ENCODE measurements at places on chromosomes 5 and 9.

DNA sequence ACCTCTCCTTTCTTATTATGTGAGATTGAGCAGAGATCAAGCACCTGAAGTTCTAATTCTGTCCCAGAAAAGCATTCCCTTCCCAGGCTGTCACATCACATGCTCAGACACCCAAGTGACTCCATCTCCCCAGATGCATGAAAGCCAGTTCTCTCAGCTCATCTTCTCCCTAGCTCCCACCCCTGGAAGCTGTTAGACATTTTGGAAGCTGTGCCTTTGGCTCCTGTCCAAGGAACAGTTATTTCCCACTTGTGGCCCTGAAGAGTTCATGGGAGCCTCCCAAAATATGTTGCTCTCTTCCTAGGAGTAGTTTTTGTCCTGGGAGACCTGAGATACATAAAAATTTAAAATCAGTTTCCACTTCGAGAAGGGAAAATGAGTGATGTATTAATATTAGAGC lies 161.4 kb upstream of the GAS1 start:
- no peak for DNase-seq

- no peak for DNase-seq
These were observed 48.4 kb downstream of the ZNF608 start for GRCh38 chr5:124697933-124698591.

GRCh38 chr5:138950421-138951031 lies 75.4 kb upstream of the LRRTM2 start:
- no peak for DNase-seq

DNA sequence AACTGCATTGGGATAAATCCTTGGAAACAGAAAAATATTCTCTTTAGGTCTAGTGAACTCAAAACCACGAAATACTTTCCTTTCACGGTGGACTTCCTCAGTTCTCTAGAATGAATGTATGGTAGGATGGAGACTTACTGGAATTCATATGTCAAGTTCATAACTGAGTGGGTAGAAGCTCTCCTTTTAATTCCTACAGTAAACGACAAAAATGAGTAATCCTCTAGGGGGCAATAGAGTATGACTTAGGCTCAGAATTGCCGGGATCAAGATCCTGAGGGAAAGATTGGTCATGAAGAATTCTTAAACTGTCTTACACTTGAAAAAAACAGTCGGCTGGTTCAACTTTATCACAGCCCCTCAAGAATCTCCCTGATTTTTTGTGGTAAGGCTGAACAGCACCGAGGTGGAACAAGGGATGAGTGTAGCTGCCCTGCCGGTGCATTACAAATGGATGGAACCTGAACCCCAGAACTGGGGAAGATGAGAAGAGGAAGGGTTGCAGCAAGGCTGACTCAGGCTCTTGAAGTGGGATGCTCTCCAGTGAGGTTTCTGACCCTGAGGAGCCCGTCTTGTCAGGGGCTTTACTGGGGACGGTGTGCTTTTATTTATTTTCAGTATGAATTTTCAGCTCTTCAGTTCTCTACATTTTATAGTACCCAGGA lies 14.0 kb upstream of the LOX start:
- no peak for DNase-seq

GRCh38 chr5:1673042-1673677 lies 126.5 kb downstream of the MRPL36 start:
- DNase-seq: no peak

DNA sequence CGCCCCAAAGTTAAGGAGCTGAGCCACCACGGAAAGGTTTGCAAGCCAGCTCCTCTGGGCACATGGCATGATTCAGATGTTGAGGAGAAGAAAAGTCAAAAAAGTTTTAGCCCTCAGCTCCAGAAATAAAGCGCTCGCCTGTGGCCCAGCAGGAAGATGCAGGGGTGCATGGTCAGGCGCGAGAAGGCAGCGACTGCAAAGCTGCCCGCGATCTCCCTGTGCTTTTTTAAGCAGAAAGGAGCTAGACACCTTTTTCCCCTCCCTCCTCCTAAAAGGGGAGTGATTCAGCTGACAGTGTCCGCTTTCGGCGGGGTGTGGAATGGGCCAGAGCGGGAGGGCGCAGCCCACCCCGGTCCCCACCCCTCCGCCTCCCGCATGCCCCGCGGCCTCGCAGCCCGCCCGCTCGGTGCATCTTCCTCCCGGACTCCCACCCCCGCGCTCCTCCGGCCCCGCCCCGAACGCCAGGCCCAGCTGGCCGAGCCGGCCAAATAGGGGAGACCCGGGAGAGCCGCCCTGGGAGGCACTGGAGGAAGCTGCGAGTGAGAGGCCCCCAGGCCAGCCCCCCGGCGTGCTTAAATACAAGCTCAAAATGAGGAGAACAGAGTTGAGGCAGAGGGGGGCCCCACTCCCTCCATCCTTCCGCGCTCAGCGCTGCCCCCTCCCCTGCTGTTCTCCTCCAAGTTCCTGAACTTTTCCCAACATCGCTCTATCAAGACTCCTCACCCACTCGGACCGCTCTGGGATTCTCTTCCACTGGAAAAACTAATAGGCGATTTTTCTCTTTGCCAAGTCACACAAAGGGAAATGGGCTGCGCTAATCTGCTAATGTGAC lies at the start of gene ADAMTS12:
TSS of gene ADAMTS12 (minus strand) at position 203 of the 832 bp plus-strand sequence. CDS start at position 69, 134 bp downstream.
- no peak for DNase-seq

- no peak for DNase-seq
These were observed 24.7 kb upstream of the LECT2 start for GRCh38 chr5:135979510-135979909.

- no peak for DNase-seq
These were observed 13.3 kb downstream of the HACD4 start for GRCh38 chr9:21018177-21018576.

GRCh38 chr5:76332102-76332501 lies 71.0 kb upstream of the IQGAP2 start:
- no peak for DNase-seq

DNA sequence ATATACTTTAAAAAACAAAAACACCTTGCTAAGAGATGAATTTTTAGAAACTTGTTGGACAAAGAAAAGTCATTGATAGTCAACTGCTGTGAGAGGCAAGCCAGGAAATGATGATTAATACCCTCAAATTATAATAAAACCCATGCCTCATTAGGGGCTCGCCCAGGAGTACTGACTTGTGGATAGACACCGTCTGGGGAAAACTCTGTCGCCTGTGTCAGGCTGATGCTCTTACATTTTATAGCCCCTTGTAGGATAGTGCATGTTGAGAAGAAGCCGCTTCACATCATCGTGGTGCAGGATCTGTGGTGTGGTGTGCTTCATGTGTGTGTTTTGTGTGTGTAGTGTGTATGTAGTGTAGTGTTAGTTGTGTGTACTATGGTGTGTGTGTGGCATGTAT lies 39.1 kb downstream of the SYK start:
- no peak for DNase-seq

GRCh38 chr9:36218011-36218410 lies 27.3 kb downstream of the CLTA start:
- DNase-seq: no peak

DNA sequence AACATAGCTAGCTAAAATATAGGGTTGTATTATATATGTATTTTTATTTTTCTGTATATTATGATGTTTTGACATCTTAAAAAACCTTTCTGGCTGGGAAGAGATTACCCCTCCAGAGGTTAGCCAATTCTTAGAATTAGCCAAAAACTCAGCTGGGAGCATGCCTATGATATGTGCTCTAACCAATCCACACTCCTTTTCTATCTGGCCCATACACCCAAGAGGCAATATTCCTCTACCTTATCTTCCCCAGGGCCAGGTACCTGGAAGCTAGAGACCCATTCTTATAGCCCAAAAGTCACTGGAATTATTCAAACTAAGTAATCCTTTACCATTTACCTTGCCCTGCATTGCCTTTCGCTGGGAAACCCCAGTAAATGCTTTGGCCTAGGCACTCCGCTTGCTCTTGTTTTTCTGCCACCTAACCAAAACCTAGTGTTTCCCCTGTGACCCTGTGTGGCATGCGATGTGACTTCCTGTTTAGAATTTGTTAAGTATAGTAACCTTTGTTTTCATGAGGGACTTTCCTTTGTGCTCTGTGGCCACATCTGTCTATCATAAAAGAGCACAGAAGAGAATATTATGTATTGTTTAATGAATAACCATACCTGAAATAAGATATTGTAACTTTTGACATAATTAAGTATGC lies 37.4 kb downstream of the CSNK1G3 start:
- peak; percentile 26 for DNase-seq

DNA sequence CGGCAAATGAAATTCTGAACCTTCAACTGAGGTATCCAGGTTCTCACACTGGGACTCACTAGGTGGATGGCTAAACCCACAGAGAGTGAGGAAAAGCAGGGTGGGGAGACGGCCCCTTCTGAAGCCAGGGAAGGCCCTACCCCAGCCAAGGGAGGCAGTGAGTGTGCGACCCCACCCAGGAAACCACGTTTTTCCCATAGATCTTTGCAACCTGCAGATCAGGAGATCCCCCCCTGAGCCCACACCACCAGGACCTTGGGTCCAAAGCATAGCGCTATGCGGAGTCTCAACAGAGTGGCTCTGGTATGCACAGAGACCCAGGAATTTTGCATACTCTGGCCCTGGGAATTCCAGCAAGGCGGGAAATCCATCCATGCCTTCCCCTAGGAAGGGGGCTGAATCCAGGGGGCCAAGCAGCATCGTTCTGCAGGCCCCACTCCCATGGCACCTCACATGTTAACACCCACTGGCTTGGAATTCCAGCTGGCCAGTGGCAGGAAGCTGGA lies 19.9 kb downstream of the DTWD2 start:
- no peak for DNase-seq

GRCh38 chr9:87149799-87150198 lies 202.5 kb upstream of the GAS1 start:
- no peak for DNase-seq

GRCh38 chr5:105924366-105924765 lies 1746.4 kb downstream of the EFNA5 start:
- no peak for DNase-seq

DNA sequence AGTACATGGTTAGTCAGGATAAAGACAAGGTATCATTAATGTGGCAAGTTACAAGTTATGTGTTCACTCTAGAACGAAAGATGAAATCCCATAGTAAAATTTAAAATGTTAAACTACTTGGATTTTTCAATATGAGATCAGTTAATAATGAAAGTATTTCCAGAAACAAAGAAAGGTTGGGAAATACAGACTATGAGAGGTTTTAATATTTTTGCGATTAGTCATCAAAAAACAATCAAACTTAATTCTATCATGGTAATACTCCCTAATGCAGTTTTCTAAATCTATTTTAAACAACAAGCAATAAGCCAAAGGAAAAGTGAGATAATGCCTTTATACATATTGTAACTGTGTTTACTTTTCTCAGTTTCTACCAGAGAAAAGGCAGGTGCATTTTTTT lies 10.6 kb downstream of the CDH12 start:
- no peak for DNase-seq

DNA sequence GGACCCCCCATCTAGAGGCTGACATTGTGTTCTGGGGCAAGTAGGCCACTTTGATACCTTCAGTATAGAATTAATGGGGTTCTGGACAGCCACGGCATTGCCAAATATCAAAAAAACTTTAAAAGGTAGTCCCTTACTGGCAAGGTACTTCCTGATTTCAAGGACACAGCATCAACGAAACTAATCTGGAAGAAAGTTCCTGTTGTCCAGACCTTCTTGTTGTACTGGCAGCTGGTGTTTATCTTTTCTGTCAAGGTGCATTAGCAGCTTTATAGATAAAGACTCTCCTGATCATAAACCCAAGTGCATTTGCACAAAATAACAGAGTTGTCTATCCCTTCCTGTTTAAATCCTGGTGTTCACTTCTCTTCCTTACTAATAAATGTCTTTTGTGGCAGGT lies 23.7 kb upstream of the GOLGA1 start:
- no peak for DNase-seq

- DNase-seq: no peak
These were observed 84.5 kb downstream of the FGF1 start for GRCh38 chr5:142601432-142601831.

- DNase-seq: no peak
These were observed 13.8 kb downstream of the DMAC1 start for GRCh38 chr9:7785813-7786212.

GRCh38 chr5:135343413-135343812 lies 55.6 kb downstream of the MACROH2A1 start:
- DNase-seq: no peak

DNA sequence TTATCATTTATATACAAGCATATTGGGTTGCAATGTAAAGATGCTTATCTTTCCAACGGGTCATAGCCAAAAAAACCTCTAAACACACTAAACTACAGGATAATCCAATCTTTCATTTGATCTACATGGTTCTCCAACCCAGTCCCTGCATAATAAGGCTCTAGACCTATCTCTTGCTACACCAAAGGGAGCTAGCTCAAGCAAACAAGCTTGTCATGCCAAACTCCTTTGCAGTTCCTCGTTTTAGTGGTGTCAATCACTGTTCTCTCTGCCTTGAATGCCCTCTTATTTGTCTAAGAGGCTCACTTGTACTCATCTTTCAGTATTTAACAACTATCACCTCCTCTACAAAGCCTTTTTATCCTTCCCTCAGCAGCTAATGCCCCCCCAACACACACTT lies 5.6 kb downstream of the HOMER1 start:
- no peak for DNase-seq

DNA sequence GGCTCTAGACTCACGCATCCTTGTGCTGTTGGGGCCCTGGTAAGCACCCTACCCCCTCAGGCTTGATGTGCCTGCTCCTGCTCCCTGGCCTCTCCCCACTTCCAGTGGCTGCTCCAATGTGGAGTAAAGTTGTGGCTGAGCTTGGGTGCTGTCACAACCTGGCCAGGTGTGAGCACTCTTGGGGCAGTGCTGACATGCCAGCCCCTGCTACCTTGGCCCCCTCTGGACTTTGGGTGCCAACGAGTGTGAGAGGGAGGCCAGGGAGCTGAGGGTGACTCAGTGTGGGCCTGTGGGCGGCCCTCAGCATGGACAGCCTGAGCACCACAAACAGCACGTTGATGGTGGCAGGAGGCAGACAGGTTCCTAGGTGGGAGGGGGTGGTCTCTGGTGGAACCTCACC lies 870.2 kb upstream of the C9orf72 start:
- no peak for DNase-seq

GRCh38 chr9:100324594-100325200 lies 28.0 kb downstream of the TEX10 start:
- DNase-seq: no peak

DNA sequence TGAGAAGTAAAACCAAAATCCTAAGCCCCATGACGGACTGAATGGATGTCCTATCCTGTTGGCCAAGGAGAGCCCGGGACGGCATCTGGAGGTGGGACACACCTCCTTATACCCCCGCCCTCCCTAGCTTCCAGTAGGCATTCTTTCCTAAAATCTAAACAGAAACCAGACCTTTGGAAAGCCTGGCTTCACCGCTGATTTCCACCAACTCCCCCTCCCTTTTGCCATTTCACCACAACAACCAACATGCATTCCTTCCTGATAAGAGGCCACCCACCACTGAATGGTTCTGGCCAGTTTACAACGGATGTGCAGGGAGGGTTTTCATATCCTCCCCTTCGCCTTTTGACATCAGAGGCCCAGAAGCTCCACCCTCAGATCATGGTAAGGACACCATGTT lies 9.2 kb upstream of the RARS1 start:
- DNase-seq: no peak

GRCh38 chr9:96875461-96876142 lies 21.3 kb upstream of the ZNF782 start:
- DNase-seq: no peak

GRCh38 chr5:53934151-53934820 lies 373.8 kb downstream of the NDUFS4 start:
- no peak for DNase-seq

GRCh38 chr9:121662891-121663580 lies 11.6 kb downstream of the DAB2IP start:
- DNase-seq: no peak
